MG63 (cell line): ENCODE measurements at places on chromosomes 1 and 21.

GRCh38 chr1:43348343-43348808, 10.4 kb upstream of the CDC20 start:
- DNase-seq: no peak

- no peak for DNase-seq
Measured at GRCh38 chr1:112342558-112342957, 53.5 kb upstream of the CTTNBP2NL start.

- DNase-seq: peak; percentile 40
Measured at GRCh38 chr1:147627435-147628110, 42.8 kb downstream of the ACP6 start.

- DNase-seq: peak; percentile 90
Measured at GRCh38 chr1:20110679-20111078, 8.7 kb downstream of the PLA2G2D start.

DNA sequence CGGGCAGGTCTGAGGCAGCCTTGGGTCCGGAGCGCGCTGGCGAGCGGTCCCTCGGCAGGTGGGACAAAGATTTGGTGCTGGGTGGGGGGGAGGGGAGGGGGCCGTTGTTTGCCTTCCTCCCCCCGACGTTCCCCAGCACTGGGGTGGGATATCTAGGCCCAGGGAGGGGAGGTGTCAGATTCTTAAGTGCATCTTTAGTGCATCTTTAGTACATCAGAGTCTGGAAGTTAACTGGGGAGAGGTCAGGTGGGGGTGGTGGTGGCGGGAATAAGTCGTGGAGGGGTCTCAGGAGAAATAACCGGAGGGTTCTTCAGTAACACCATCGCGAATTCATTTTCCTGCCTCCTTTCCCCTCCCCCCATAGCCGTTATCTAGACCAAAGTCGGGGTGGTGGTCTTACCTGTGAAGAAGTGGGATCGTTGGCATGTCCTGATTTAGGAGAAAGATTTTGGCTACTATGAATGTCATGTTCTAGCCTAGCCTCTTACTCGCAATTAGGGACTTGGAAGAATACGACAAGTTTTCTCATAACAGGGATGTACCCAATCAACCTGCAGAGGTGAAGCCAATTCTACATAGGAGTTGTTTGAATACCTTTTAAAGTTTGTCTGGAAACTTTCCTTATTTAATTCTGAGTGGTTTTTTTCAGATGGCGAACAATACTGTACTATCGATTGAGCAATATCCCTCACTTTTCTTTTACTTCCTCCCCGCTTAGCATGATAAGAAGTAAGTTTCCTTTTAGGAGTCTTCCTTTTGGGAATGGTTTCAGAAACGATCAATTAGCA, 886 bp downstream of the ZMYM4 start:
- DNase-seq: no peak

GRCh38 chr1:174134003-174134659, 25.2 kb upstream of the RABGAP1L start:
- DNase-seq: no peak

- no peak for DNase-seq
Measured at GRCh38 chr1:18429654-18430053, 51.1 kb upstream of the KLHDC7A start.
